OCI-M1 (cell line): ENCODE measurements at places on chromosomes 3 and 15.

GRCh38 chr15:59304034-59304795, 68.5 kb downstream of the MYO1E start:
- DNase-seq = no peak

DNA sequence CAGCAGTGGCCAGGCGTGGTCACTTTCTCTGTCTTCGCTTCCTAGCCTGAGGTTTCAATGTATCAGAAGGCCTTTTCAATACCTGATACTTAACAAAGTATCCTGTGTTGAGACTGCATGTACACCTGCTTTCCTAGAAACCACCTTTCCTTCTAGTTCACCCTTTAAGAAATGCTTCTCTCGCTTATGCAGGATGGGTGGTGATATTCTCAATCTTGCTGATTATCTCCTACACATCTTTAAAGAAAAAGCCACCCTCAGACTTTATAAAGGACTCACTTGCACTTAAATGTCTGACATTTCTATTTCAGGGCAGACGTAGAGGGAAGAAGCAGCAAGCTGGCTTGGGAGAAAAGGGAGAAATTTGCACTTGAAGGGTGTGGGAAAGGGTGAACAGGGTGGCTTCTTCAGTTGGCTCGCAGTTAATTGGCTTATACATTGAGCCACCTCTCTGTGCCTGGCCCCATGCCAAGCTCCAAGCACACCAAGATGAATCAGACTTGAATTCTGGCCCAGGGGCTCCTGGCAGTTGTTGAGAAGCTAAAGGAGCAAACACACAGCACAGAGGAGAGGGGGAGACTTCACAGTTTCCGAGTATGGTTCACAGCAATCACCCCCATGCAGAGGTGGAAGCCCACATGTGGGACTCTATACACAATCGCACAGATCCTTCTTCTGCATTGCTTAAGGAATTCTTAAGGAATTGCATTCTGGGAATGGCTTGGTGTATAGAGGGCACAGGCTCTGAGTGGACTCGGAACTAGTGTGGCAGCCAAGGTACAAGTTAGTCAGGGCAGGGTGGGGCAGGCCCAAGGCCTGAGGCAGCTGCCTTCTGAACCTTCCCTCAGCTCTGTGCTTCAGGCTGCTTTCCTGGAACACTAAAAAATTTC, 1.3 kb downstream of the ARL6IP5 start:
- peak; percentile 68 for DNase-seq

GRCh38 chr15:71237456-71238188, 122.4 kb downstream of the THSD4 start:
- peak; percentile 38 for DNase-seq

DNA sequence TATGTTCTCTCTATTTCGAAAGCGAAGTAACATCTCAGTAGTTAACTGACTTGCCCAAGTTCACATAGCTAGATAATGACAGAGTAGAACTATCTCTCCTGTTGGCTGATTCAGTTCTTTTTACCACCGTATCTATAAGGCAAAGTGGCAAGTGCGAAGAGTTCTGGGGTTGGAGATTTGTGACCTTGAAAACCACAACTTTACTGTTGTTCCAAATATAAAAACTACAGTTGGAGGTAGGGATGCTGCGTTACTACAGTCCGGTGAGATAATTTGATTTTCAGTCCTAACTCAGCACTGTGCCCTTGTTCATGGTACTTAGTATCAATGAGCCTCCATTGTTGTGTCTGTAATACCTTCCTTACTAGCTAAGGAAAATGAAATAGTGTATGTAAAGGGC, 71.2 kb upstream of the GOLGA8B start:
- peak; percentile 93 for DNase-seq

DNA sequence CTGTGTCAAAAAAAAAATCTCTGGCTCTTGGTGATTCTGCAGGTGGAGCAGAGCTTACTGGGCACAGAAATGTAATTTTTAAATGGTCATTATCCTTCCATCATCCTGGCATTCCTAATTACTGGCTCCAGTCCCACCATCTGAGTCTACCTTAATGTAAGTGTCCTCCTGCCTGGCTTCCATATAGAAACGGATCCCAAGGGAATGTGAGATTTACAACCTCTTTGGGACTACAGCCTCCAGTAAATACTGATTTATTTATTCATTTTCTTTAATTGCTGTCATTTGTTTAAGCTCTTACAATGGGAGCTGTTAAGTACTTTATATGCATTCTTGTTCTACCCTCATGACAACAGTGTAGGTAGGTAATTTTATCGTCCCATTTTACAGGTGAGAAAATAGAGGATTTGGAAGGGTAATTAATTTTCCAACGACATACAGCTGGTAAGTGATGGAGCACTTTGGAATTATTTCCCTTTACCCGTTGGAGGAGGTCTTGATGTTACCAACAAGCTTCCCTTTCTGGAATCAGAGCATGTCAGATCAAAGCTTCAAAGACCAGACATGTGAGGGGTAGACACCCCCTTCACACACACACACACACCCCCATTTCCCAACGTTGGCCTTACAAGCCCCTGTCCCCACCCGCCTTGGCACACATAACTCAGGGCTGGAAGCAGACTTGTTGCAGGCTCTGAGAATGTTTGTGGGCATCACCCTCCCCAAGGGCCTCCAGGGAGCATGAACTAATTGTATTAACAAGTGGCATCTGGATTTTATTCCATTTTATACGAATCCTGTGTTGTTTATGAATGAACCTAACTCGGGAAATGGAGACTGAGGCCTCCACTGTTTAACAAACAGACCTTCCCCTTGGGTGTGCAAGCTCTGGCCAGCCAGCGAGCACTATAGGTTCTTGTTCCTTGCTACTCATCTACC, 116.9 kb downstream of the ALDH1A2 start:
- no peak for DNase-seq

- DNase-seq = no peak
These were observed 38.5 kb downstream of the DNAJB8 start for GRCh38 chr3:128427872-128428822.

GRCh38 chr3:3110749-3111361, 681 bp upstream of the IL5RA start:
- peak; percentile 51 for DNase-seq

GRCh38 chr3:78900880-78901279, 866.9 kb downstream of the ROBO1 start:
- DNase-seq = no peak

GRCh38 chr3:28613511-28614106, 265.0 kb upstream of the AZI2 start:
- DNase-seq = no peak

- no peak for DNase-seq
These were observed 231.7 kb downstream of the PTPRG start for GRCh38 chr3:61793056-61793455.

DNA sequence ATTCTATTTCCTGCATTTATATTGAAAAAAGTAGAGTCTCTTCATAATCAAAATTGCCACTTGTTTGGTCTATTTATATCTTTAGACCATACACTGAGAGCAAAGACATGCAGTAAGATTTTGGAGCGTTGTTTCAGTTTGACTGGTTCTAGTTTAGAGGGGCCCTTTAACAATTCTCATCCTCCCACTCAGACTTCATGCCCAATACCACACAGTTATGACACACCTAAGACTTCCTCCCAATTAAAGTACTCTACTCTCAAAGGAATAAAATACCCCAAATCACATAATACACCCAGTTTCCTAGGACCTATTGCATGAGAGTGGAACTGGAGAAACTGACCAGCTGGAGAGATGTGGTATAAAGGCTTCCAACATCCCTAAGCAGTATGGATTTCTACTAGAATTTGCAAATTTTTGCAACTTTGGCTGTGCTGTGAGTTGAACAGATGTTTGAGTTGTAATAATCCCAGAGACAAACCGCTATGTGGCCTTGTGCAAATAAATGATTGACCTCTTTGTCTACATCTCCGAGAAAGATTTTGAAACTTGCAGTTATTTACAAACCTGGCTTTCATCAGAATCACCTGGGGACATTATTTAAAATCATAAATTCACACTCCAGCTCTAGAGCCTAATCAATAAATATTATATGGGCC, 170.0 kb upstream of the ROBO2 start:
- no peak for DNase-seq

- DNase-seq = no peak
These were observed 85.7 kb upstream of the MYZAP start for GRCh38 chr15:57505949-57506391.

GRCh38 chr15:25422021-25422420, 16.8 kb downstream of the UBE3A start:
- DNase-seq = no peak

- no peak for DNase-seq
These were observed 74.3 kb downstream of the LIPC start for GRCh38 chr15:58506064-58506490.

DNA sequence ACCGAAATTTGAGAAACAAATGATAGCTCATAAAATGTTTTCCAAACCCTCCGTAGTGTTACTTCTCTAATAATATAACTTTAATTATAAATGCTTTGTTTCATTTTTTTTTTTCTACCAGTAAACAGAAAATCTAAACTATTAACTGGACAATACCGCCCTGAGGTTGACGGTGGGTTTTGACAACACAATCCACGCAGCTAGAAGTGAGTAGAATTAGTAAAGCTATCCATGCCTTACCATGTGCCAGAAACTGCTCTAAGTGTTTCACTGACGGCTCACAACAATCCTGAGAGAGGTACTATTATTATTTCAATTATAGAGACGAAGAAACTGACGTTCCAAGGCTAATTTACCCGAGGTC, 410 bp downstream of the NDUFAF1 start:
- DNase-seq = no peak

GRCh38 chr15:101119181-101119580, 132.7 kb downstream of the CHSY1 start:
- DNase-seq = no peak

- no peak for DNase-seq
These were observed at the start of gene WDR72 for GRCh38 chr15:53759411-53759931. WDR72 (minus strand) TSS chr15:53759663; CDS start chr15:53733149, 26,514 bp downstream.

- no peak for DNase-seq
These were observed 44.5 kb downstream of the NANOGP8 start for GRCh38 chr15:35040339-35041255.

DNA sequence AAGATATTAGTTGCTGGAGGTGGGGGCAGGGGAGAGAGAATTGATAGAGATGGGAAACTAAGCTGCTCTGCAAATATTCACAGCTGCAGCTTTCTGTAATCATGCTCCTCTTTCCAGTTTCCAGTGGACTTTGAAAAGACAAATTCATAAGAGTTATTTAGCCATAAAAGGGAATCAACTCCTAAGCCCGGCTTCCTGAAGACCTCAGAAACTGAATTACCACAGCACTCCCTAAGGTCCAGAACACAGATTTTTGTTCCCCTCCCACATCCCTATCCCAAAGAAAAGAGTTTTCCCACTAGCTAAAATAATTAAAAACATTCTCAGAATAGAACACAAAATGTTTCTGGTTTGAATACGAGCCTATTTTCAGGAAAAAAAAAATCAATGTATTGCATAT, 871.8 kb upstream of the NR2F2 start:
- no peak for DNase-seq

- DNase-seq = peak; percentile 47
These were observed 100.1 kb upstream of the PLSCR5 start for GRCh38 chr3:146705225-146705624.

DNA sequence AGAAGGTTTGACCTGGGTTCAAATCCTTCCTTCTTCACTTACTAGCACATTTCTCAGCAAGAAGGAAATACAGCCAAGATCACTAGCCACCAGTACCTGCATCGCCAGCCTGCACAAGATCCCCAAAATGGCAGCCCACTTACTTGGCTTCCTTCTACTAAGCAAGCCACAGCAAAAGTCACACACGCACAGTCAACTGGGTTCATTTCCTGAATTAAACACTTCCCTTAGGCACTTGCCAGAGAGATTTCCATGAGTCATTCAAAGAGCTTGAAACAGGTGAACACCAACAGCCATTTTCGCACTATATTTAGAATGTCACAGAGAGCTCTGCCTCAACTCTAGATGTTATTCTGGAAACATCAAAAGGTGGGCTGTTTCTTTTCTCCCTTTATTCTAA, 42.6 kb downstream of the MGLL start:
- no peak for DNase-seq

DNA sequence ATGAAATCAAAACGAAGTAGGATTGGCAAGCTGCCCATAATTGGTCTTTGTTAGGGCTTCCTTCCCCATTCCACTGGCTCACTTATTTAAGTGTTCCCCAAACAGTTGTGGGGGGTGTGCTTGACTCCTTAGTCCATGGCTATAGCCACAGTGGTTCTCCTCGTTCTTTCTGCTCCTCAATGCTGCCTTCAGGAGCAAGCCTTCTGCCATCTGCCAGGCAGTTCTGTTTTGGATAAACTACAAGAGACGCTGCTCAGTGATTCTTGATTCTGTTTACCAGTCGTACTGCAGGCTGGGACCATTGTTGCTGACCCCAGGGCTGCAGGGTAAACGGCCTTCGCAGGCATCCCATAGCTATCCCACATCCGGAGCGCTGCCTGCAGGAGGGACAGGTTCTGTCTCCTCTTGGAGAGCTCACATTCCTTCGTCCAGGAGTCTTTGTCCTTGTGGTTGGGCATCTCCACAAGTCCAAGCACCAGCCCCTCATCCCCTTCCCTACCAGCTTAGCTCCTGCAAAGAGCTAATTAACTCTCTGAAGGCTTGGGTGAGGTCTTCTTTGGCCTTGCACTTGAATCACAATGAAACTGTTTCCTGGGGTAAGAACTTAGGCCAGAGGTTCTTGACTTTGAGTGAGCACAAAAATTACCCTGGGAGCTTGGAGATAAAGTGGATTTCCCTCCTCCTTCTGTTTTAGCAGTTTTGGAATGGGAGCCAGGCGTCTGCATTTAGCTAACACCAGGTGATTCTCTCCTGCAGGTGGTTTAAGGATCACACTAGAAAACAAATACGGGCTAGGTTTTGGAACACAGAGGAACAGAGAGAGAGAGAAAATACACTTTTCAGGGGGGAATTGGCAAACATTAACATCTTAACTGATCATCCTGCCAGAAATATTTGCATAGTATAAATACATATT, 114.9 kb downstream of the SV2B start:
- DNase-seq = no peak

GRCh38 chr3:114026331-114026730, 30.0 kb downstream of the CCDC191 start:
- no peak for DNase-seq

DNA sequence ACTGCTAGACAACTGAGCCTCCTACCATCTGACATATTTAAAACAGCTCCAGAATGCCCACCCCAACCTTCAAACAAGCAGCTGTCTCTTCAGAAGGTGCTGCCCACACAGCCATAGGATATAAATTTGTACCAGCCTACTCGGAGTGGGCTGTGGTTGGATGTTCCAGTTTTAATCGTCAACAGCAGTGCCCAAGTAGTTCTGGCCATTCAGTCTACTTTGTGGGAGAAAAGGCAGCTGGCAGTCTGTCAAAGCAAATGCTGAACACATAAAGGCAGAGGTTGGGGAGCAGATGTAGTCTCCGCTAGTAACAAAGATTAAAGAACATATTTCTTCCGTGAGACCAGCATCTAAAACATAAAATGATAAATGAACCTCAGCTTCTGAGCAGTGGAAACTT, 15.9 kb upstream of the ERC2 start:
- DNase-seq = no peak

- DNase-seq = no peak
These were observed 44.1 kb upstream of the ARL6 start for GRCh38 chr3:97720417-97720816.
